GM13976 (cell line): ENCODE measurements at places on chromosomes 1 and 21.

DNA sequence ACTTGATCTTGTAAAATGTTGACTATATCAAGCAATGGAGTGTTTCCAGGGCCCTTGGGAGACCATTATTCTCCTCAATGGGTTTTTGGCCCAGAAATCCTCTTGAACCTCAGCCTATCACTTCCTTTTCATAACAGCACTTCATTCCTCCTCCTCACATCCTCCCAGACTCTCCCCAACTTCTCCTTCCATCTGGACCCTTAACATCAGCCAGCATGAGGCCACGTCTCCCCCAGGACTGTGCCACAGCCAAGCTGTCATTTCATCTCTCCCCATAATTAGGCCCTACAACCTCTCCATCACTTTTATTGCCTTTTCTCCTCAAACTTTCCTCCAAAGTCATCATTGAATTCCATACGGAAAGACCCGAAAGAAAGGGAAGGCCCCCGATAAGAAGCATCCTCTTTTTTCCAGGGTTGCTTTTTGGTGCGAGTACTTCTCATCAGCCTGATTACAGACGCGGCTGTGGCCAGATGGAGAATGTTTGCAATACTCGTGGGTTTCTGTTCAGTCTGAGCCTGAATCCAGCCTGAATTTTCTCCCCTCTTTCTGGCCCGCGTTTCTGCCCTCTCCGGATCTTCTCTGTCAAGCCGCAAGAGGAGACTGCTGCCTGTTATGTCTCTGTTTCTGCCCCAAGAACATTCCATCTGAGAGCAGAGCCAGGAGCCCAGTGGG, 52.7 kb upstream of the SLC25A33 start:
- DNase-seq: no peak

DNA sequence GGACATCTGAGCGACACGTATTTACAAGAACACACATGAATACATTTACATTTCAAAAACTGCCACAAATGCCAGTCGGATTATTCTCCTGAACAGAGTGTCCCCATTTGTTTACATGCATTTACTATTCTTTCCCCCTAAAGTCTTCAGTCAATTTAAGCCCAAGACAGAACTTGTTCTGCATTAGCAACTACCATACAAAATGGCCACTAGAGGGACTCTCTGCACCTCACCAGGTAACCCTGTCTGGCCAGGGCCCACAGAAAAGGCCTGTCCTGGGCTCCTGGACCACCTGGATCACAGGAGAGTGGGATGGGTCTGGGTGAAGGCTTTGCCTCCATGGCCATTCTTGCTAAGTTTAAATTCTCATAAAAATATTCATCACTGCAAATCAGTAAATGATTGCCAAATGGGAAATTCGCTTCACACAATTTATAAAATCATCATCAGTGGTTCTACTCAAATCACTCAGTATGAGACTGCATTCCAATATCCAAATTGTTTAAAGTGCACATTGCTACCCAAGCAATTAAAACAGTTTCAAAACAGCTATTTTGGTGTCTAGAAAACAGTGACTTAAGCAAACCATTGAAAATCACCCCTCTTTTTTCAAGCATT, 12.5 kb upstream of the GUCA2A start:
- peak; percentile 67 for DNase-seq

DNA sequence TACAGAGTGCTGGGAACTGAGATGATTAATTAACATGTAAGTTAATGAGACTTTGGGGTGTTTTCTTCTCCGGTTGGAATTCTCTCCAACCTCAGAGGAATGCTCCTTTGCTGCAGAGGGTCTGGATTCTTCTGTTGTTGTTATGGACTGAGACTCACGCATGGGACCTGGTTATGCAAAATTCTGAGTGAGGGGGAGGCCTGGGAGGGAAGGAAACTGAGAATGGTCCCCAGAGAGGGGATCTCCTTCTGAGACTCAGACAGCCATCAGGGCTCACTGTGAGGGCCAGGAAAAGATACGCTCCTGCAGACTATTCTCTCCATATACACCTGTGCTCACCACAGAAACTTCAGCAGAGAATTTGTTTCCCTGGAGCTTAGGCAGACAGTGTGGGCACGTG, 56.3 kb downstream of the HTR6 start:
- DNase-seq: no peak

GRCh38 chr1:33501309-33501708, 28.9 kb downstream of the ZSCAN20 start:
- DNase-seq: no peak

GRCh38 chr1:111770916-111771315, 15.2 kb downstream of the DDX20 start:
- no peak for DNase-seq

DNA sequence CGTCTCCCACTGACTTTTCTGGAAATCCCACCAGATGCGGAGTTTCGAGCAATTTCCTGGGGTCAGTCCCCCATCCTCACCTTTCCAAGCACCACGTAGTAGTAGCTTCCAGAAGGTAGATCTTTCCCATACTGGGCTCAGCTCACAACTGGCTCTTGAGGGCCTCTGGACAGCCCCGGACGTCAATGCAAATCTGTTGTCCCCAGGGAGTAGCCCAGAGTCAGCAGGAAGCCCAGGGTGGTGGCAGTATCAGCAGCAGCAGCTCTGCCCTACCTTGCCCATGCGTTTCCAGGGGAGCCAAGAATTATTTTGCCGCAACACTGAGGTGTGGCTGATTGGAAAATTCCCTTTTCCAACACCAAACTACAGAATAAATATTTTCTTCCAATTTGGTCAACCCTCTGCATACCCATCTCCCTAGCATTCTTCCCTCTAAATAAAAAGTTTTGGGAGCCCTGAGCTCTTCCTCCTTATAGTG, 70.3 kb downstream of the CD46 start:
- DNase-seq: peak; percentile 86
